Type B pancreatic cell (in vitro differentiated cells): ENCODE measurements at places on chromosomes 1 and 21. TPM values are rescaled to one million over a fixed set of nuclear protein-coding genes. Genes with fewer than 3 reads are reported as not detected.

- DNase-seq: no peak
These were observed 31.8 kb downstream of the SPATA21 start for GRCh38 chr1:16405441-16405840.

DNA sequence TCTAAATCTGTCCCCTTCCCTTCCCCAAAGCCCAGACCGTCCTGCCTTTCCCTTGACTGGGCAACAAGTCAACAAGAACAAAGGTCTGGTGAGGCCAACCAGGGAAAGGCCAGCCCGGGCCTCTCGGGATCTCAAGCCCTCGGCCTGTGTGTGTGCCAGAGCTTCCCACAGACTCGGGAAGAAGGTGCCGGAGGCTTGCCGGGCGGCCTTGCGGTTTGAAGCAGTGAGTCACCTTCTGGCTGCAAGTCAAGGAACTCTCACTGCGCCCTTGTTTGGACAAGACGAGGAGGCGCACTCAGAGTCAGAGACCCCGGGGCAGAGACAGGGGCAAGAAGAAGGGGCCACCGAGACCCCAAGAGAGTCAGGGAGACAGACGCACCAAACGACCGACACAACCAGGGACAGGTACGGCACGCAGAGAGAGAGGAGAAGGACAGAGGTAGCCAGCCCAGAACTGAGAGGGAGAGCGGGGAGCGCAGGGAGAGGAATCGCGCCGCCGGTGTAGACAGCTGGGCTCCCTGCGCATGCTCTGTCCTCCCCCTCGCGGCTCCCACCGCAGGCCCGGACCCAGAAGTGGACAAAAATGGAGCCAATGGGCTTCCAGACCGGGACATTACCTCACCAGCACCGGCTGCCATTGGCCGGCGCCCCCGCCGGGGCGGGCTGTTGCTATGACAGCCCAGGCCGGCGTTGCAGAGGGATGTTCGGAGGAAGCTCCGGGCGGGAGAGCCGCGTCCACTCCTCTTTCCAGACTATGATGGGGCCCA is 66.6 kb upstream of the LAPTM5 start:
- peak; percentile 95 for DNase-seq

GRCh38 chr1:2406451-2407041 is 5.8 kb downstream of the PEX10 start:
- no peak for DNase-seq

DNA sequence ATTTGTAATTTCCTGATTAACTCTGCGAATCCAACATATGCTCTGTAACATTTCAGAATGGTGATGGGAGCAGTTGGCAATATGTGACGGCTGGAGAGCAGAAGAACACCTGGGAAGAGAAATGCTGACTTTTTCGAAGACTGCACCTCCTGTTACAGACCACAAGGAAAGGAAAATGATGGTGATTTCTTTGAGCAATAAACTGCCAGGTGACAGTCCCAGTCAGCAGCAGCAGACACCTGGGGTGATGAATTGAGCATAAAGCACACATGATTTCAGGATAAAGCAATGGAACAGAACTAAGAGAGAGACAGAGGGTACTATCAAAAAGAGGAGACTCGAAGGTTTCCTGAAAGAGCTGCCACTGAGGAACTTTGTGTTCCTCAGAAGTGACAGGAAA is 528.6 kb downstream of the NEGR1 start:
- DNase-seq: no peak

DNA sequence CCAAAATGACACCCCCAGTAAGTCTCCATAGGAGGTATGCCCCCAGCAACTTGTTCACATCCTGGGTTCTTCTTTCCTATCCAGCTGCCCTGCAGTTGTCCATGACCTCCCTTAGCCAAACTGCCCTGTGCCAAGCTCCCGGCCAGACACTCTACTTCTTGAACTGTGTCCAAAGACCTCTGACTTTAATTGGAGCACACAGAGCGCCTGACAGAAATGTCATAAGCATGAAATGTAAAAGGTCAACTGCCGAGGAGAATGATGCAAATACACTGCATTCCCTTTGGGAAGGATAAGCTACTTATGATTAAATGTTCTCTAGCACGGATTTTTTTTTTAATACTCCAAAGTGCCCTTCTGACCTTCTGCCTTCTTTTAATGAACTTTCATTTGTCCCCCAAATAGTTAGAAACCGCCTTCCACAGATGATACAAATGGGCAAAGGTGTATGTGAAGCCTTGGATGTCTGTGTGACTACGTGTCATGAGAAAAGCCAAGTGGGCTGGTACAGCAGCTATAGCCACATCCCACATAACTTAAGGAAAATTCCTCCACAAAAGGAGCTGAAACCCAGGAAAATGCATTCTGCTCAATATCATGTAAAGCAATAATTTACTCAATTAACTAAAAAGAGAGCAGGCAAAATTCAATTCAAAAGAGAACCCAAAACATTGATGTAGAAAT is 26.8 kb downstream of the PALMD start:
- DNase-seq: no peak

The CTPS1 gene
- 34.3 and 60.5 TPM in 2 replicates for total RNA-seq

DNA sequence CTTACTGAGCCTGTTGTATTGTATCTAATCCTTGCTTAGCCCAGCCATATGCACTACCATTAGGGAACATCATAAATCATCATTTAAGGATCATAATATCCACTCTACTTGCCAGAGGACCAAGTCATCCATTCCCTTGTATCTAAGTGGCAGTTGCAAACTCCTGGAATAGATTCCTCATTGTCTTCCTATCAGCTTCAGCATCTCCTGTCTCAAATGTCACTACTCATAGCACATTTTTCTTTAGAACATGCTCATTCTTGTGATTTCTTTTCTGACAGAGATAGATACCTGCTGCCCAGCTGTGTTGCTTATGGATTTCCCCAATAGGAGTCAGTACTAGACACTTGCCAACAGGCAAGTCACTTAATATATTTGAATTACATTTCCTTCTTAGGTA is 84.3 kb downstream of the OLFML3 start:
- DNase-seq: no peak

DNA sequence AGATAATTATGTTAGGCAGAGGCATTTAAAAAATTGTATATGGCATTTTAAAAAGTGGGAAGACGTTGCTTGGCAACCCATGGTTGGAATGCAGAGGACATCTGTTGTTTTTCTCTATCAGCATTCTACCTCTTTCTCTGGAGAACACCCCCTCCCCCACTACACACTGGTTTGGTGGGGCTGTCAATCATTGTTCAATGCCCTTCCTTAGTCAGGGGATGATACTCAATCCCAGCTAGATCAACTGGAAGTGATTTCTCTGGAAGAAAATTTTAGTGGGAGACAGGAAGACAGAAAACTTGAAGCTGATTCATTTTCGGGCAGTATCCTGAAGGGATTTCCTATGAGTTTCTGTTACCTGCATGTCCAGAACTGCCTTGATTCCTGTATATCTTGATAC is 35.7 kb upstream of the CAP1 start:
- DNase-seq: no peak

The RNF186 gene
- total RNA-seq: 1.3 and 1.9 TPM in 2 replicates

DNA sequence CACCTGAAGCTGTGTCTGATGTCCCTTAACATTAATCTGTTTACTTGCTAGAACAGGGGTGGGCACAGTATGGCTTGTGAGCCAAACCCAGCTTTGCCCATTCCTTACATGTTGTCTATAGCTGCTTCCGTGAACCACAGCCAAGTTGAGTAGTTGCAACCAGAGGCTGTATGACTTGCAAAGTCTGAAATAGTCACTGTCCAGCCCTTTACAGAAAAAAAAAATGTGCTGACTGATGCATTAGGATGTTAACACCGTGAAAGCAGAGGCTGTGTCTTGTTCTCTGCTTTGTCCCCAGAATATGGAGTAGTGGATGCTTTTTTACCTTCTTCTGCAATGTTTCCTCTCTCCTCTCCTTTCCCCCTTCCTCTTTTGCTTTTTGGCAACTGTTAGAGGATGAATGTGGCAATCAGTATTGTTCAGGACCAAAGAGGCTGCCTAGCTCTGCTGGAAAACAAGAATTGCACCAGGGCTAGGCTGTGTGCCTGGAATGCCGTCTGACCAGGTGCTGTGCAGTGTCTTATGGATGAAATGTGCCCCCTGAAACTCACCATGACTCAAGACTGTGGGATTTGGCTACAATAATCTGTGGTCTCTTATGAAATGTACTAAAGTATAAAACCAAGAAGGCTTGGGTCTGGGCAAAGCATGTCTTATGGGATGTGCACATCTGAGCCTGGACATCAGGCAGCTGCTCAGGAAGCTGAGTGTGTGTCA is 79.6 kb upstream of the GCLM start:
- no peak for DNase-seq

- DNase-seq: no peak
These were observed 22.2 kb downstream of the PADI3 start for GRCh38 chr1:17270891-17271765.

The SEMA6C gene
- 10.6 and 37.1 TPM in 2 replicates for total RNA-seq

- no peak for DNase-seq
These were observed 599.6 kb upstream of the ADAMTS5 start for GRCh38 chr21:27566521-27566920.

DNA sequence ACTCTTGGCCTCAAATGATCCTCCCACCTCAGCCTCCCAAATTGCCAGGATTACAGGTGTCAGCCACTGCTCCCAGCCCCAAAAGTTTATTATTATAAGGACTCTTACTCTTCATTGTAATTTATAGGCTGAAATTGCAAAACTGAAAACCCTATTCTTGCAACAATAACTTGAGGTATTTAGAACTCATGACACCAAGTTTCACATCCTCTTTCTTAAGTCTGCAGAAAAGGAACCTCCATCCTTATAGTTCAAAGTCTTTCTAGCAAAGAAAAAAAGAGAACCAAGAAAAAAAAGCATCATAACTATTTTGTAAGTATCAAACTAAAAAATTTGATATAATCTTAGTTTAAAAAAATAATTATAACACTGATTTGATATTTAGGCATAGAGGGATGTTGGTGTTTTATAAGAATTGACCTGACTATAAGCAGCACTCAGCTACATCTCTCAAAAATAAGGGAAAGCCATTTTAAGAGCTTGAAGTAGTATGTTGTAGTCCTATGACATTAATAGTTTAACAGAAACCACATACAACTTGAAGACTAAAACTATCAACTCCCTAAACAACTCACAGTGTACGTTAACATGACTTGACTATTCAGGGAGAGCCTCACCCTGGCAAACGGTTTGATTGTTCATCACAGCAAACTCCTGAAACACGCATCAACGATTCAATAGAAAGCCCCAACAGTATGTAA is 122.4 kb downstream of the AKT3 start:
- no peak for DNase-seq

GRCh38 chr1:202215472-202216130 is 22.0 kb downstream of the LGR6 start:
- DNase-seq: no peak

DNA sequence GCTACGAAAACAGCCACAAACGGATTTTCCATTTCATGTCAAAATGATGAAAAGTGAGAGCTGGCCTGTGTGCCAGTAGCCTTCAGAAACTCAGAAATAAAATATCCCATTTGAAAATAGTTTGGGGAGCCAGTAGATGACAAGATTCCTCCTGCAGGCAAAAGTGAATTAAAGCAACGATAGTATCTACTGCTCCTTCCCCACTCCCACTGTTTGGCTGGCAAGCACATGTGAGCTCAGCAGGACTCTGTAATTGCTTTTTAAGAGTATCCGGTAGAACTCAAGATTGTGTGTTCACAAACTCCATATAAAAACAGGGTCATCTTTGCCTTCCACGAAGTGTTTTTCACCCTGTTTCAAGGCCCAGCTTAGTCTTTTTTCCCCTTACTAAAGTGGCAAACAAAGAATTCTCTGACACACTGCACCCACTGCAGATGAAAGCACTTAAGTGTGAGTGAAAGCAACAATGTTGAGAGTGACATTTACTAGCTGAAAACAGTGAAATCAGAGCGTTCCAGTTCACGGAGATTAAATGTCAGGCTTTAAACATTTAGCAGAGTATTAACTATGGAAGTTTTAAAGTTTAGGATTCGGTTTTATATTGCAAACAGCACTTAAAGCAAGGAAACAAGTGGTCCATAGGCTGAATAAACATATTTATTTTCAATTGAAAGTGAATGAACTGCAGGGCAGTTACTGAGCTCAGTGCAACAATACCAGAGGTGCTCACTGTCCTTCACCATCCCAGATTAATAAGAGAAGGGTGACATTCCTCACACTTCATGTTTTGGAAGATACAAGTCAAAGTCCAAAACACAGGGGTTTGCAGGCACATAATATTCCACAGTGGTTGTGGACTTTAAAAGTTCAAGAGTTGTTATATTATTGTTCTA is 70.0 kb downstream of the ALG14 start:
- DNase-seq: no peak

The MRPL39 gene
- 34.3 and 36.3 TPM in 2 replicates for total RNA-seq

The CD1E gene
- not detected in 2 replicates for total RNA-seq

DNA sequence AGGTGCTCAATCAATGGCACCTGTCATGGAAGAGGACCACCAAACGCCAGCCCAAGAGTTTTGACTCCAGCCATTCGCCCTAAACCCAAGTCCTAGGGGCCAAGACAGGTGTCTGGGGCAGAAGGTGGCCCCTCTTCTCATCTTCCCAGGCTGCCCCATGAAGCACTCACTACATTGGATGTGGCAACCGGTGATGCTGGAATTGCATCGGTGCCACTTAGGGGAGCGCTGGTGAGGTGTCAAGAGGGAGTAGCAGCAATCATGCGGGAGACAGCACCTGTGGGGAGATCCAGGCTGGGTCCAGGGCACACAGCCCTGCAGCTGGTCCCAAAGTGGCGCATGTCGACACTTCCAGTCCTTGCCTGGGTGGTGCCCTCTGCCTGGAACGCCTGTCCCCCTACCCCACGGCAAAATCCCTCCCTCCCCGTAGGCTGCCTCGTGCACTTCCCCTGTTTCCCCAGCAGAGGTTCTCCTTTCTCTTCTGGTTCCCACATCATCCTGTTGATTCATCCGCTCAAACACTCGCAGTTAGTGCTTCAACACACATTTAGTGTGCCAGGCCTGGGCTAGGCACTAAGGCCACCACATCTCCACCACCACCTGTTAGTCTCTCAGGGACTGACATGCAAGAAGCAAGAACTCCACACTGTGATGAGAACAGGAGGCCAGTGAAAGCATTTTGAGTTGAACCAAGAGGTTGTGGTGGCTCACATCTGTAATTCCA is 18.5 kb downstream of the PLA2G2D start:
- no peak for DNase-seq

The ITLN2 gene
- 0.99 and 1.7 TPM in 2 replicates for total RNA-seq

DNA sequence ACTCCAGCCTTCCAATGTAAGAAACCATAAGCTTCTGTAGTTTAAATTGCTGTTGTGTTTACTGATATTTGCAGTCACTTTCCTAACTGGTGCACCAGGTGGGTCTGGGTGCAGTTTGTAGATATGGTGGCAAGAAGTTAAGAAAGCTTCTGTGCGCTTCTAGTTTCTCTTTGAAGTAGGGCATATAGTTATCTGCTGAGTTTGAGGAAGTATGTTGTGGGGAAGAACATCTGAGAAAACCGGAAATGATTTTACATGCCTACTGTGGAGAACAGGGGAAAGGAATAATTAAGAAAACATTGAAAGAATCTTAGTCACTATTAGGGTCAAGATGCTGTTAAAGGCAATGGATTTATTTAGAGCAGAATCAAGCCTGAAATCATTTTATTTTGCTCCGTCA is 14.9 kb upstream of the SLC44A5 start:
- DNase-seq: no peak

GRCh38 chr21:37219761-37220432 is 47.2 kb downstream of the VPS26C start:
- DNase-seq: no peak
